ENCODE measurements at places on chromosomes 5 and 9. TPM values are rescaled to one million over a fixed set of nuclear protein-coding genes. Genes with fewer than 3 reads are reported as not detected.

MARCOL gene
- total RNA-seq = not detected

RANBP3L gene
- 9.6 TPM for total RNA-seq

GRCh38 chr9:128001779-128002298, 21.1 kb upstream of the EEIG1 start:
- DNase-seq = peak; percentile 87
- H3K4me1 ChIP-seq = peaks cover 21% of the 10 kb centered on the region
- H3K27ac ChIP-seq = peak overlapping the region; percentile 80
- no peaks in the 10 kb centered on the region for H3K36me3 ChIP-seq

DNA sequence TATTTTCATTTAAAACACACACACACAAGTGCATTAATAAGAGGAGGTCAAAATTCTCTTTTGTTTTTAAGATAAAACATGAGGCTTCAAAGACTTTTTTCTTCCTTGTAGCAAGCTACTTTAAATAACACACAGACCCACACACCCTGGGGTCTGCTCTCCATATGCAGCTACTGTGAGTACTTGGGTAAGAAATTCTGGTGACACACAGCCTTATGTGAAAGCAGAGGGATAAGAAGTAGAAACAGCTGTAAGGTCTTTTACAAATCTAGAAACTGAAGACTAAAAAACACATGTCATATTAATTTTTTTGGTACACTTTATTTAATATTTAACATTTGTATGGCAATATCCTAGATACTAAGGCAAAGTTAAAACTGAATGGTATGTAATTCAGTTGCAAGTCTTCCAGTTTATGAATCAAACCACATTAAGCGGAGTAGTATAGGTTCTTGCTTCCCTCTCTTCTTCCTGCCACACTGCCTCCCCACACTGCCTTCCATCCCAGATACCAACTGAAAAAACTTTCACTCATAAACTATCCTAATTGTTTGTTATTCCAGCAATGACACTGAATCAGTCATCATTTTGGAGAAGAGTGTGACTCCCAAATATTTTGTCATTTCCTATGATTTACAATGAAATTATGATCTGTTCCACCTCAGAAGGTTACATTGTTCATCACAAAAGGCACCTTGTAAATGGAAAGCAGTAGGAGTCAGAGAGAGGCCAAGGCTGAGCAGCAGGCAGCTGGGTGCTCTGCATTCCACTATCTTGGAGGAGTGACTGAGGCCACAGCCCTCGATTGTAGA, 92.0 kb downstream of the PLCXD3 start:
- no peaks in the 10 kb centered on the region for H3K36me3 ChIP-seq
- peaks cover 10% of the 10 kb centered on the region for H3K4me1 ChIP-seq
- no peaks in the 10 kb centered on the region for H3K27me3 ChIP-seq
- DNase-seq = peak; percentile 11
- H3K4me3 ChIP-seq = no peak overlapping the region
- H3K27ac ChIP-seq = peak overlapping the region; percentile 2

DNA sequence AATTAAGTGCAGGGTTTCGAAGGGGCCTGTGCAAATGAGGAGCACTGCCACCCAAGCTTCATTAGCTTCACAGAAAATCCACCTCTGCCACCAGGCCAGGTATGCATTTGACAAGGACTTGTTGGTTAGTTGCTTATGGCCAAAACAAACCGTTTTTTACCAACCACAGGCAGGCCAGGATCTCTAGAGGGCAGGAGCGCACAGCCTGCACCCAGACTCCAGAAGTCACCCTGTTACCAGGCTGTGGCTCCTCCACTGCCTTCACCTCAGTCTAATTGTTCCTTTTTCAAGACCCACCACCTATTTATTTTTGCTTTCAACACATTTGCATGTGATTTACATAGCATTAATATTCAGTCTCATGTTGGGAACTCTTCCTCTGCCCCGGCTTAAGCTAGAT, 78.3 kb upstream of the HSPA9 start:
- H3K36me3 ChIP-seq = no peaks in the 10 kb centered on the region
- H3K4me3 ChIP-seq = no peak overlapping the region
- H3K27ac ChIP-seq = no peak overlapping the region
- H3K4me1 ChIP-seq = peaks cover 14% of the 10 kb centered on the region
- no peak for DNase-seq
- no peaks in the 10 kb centered on the region for H3K27me3 ChIP-seq

DNA sequence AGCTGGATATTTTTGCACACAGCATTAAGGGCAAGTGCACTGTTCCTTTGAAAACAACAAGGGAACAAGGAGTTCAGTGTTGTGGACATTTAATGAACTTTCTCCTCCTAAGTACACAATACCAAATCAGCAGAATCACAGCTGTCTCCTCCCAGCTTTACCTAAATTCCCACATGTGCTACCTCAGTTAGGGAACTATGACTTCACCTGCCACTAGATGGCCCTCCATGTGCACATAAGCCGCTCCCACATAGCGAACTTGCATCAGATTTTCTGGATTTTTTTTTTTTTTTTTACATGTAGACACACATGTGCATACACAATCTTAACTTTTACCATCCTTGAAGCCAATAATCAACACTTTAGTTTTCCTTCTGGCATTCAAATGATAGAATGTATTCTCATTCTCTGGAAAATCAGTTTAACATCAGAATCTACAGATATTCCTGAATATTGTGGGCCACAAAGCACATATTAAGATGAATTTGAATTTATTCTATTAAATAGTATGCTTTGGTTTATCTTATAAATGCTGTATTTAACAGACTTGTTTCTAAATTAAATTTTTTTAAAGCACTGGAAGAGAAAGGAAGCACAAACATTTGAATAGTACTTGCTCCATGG, 123.6 kb downstream of the PALM2AKAP2 start:
- peak; percentile 62 for DNase-seq
- no peak overlapping the region for H3K27ac ChIP-seq
- no peaks in the 10 kb centered on the region for H3K36me3 ChIP-seq
- no peak overlapping the region for H3K4me3 ChIP-seq
- no peaks in the 10 kb centered on the region for H3K27me3 ChIP-seq

PRDM9 gene
- not detected for total RNA-seq

- H3K36me3 ChIP-seq = no peaks in the 10 kb centered on the region
- H3K27ac ChIP-seq = no peak overlapping the region
- peaks cover 9% of the 10 kb centered on the region for H3K4me1 ChIP-seq
Observed at GRCh38 chr9:124652615-124653393, 118.3 kb downstream of the NR6A1 start.

DNA sequence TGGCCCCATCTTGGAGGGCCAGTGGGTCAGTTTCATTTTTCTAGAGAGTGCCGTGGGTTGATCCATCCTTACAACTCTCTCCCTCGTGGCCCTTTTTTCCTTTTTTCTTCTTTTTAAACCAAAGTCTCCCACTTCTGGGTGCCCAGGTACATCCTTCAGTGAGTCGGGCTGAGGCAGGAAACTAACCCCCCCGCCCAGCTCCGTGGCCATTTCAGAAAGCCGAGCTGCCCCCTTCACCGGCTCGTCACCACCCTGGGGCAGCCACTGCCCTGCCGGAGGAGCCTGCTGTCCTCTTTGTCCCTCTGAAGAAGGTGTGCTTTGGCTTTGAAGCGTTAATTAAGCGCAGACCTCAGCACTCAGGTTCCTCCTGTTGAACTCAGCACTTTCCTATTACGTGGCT, 5.2 kb downstream of the CFAP77 start:
- H3K27ac ChIP-seq = no peak overlapping the region
- H3K4me1 ChIP-seq = peaks cover 12% of the 10 kb centered on the region
- no peaks in the 10 kb centered on the region for H3K36me3 ChIP-seq
- H3K4me3 ChIP-seq = no peak overlapping the region

SURF1 gene
- total RNA-seq = 50.9 TPM

WDR38 gene
- total RNA-seq = not detected

- DNase-seq = no peak
- no peaks in the 10 kb centered on the region for H3K36me3 ChIP-seq
- no peak overlapping the region for H3K27ac ChIP-seq
Observed at GRCh38 chr9:18610956-18611355, 137.0 kb downstream of the ADAMTSL1 start.

PLPP7 gene
- total RNA-seq = 11.8 TPM

IL3 gene
- total RNA-seq = not detected

- no peaks in the 10 kb centered on the region for H3K36me3 ChIP-seq
- no peaks in the 10 kb centered on the region for H3K27me3 ChIP-seq
- DNase-seq = no peak
- H3K27ac ChIP-seq = peak overlapping the region; percentile 38
- no peak overlapping the region for H3K4me3 ChIP-seq
Observed at GRCh38 chr5:102760815-102761214, 5.7 kb downstream of the PAM start.

DNA sequence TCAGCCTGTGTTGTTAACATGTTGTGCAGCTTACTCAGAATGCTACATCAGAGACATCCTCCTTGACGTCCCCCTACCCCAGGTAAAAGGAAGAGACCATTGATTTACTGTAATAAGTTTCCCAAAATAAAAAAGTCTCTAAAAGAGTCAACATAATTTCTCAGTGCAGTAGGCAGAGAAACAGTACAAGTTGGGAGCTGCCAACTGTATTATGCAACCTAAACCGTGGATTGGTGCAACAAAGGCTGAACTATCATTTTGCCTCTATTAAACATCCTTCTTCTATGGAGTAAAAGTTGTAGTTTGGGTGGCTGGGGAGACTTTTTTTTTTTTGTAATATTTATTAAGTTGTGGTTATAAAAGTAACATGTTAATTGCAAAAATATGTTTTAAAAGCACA, 208.0 kb downstream of the NR3C1 start:
- no peak overlapping the region for H3K4me3 ChIP-seq
- H3K36me3 ChIP-seq = no peaks in the 10 kb centered on the region
- no peak for DNase-seq
- no peaks in the 10 kb centered on the region for H3K4me1 ChIP-seq
- no peaks in the 10 kb centered on the region for H3K27me3 ChIP-seq
- no peak overlapping the region for H3K27ac ChIP-seq

DNA sequence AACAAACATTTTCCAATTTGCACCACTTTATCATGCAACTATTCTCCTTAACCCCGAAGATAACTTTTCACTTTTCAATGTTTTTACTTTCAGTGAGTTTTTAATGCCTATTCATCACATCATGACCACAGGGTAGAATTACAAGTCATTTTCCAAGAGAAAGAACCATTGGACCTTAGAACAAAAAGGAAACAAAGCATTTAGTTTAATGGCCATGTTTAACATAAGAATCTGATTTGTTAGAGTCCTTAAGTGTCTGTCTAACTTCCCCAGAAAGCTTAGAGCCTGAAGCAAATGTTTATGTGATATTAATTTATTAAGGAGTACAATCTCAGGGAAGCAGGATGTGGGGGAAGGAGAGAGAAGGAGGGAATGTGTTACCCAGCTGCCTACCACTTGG, 325.8 kb upstream of the RIOK2 start:
- H3K36me3 ChIP-seq = no peaks in the 10 kb centered on the region
- no peak overlapping the region for H3K27ac ChIP-seq
- no peak for DNase-seq
- H3K27me3 ChIP-seq = no peaks in the 10 kb centered on the region
- no peaks in the 10 kb centered on the region for H3K4me1 ChIP-seq

FRMD3 gene
- 31.2 TPM for total RNA-seq

ANKRD20A1 gene
- total RNA-seq = not detected

DNA sequence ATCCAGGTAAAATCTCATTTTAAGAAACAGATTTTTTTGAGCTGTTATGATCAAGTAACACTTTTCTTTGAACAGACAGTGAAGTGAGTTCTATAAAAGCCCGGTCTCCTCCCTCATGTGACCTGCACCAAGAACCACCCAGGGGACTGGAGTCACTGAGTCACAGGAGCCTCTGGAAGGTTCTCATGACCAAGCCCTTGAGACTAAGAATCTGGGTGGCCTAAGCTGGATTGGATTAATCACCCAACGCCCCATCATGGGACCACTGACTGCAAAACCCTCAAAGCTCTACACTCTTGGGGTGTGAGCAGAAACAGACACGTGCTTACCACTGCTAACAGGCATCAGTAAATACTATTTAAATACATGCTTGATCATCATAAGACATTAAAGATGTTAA, 48.4 kb downstream of the SECISBP2 start:
- H3K27ac ChIP-seq = no peak overlapping the region
- DNase-seq = no peak
- no peaks in the 10 kb centered on the region for H3K27me3 ChIP-seq
- H3K4me3 ChIP-seq = no peak overlapping the region
- no peaks in the 10 kb centered on the region for H3K36me3 ChIP-seq

- no peaks in the 10 kb centered on the region for H3K36me3 ChIP-seq
- H3K27me3 ChIP-seq = no peaks in the 10 kb centered on the region
- no peak overlapping the region for H3K4me3 ChIP-seq
- no peak overlapping the region for H3K27ac ChIP-seq
- no peak for DNase-seq
Observed at GRCh38 chr5:81721049-81721448, 29.8 kb downstream of the SSBP2 start.

- H3K36me3 ChIP-seq = no peaks in the 10 kb centered on the region
- DNase-seq = no peak
- no peak overlapping the region for H3K4me3 ChIP-seq
- no peak overlapping the region for H3K27ac ChIP-seq
- no peaks in the 10 kb centered on the region for H3K27me3 ChIP-seq
- H3K4me1 ChIP-seq = no peaks in the 10 kb centered on the region
Observed at GRCh38 chr5:5781335-5781734, 358.9 kb downstream of the ICE1 start.

PAPPA gene
- total RNA-seq = 0.22 TPM

DNA sequence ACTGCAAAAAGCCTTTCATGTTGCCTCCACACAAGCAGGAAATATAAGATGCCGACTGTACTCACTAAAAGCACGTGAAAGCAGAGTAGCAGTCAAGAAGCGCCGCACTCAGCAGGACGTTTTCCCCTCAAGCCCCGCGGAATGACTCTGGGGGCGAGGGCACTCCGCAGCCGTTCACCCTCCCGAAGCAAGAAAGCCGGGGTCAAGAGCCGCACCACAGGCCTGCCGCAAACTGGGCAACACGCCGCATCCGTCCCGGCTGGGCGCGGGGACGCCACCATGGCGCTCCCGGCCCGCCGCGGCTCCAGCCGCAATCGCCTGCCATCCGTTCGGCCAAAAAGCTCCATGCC, 364 bp downstream of the RPS6 start:
- peak overlapping the region; percentile 77 for H3K27ac ChIP-seq
- no peaks in the 10 kb centered on the region for H3K36me3 ChIP-seq
- peak; percentile 46 for DNase-seq
- H3K4me1 ChIP-seq = peaks cover 32% of the 10 kb centered on the region
- H3K27me3 ChIP-seq = no peaks in the 10 kb centered on the region

- H3K27me3 ChIP-seq = no peaks in the 10 kb centered on the region
- no peak overlapping the region for H3K4me3 ChIP-seq
- H3K27ac ChIP-seq = no peak overlapping the region
- peaks cover 76% of the 10 kb centered on the region for H3K36me3 ChIP-seq
- H3K4me1 ChIP-seq = peaks cover 6% of the 10 kb centered on the region
Observed at GRCh38 chr5:150399524-150400211, 13.0 kb downstream of the CD74 start.

All from adrenal gland (tissue), 19 donors.